Endothelial cell (in vitro differentiated cells): ENCODE measurements at places on chromosomes 4 and X. TPM values are rescaled to one million over a fixed set of nuclear protein-coding genes. Genes with fewer than 3 reads are reported as not detected.

DNA sequence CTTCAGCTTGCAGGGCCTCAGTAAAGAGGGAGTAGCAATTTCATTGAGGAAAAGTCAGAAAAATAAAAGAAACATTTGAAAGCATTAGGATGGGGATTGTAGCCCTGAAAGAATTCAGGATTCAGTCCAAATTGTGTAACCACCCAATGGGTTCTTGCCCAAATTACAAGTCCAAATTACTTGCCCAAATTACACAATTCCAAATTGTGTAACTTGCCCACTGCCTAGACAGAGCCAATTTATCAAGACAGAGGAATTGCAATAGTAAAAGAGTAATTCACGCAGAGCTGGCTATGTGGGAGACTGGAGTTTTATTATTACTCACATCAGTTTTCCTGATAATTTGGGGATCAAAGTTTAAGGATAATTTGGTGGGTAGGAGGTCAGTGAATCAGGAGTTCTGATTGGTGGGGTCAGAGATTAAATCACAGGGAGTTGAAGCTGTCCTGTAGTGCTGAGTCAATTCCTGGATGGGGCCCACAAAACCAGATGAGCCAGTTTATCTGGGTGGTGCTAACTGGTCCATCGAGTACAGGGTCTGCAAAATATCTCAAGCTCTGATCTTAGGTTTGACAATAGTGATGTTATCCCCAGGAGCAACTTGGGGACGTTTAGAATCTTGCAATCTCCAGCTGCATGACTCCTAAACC is 18.1 kb upstream of the PAGE5 start:
- no peak for DNase-seq

- DNase-seq: no peak
These were observed 92.0 kb downstream of the GATB start for GRCh38 chr4:151668689-151669402.

DNA sequence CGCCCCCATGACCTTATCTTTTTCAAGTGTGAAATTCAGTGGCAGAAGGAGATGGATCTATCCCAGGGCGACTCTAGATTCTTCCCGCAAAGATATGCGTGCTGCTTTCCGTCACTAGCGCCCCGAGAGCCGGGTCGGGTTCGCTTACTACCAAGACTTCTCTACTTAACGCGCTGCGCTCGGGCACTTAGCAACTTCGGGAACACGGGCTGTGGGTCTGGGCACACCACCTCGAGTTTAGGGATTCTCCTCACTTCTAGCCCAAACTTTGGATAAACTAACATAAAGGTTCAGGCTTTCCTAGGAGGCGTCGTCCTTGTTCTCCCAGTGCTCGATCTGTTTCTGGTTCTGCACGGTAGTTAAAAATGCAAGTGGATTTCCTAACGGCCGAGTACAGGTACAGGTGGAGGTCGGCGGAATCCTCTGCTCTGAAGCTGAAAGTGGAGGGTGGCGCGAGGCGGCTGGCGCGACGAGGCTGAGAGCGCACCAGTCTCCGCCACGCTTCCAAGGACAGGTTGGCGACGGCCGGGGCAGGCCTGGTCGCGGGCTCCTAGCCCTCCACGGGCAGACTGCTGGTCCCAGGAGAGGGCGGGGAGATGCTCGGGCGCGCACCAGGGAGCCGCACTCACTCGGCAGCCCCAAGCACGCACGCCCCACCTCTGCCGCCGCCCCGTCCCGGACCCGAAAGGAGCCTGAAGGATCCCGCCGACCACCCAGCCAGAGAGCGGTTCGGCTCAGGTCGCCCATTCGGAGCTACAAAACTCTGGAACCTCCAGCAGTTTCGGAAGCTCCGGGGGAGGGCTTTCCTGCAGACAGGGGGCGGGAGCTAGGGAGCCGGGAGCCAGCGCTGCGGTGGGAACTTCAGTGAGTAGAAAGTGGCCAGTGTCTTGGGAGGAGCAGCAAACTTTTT is 100.8 kb upstream of the TENM3 start:
- DNase-seq: peak; percentile 47

DNA sequence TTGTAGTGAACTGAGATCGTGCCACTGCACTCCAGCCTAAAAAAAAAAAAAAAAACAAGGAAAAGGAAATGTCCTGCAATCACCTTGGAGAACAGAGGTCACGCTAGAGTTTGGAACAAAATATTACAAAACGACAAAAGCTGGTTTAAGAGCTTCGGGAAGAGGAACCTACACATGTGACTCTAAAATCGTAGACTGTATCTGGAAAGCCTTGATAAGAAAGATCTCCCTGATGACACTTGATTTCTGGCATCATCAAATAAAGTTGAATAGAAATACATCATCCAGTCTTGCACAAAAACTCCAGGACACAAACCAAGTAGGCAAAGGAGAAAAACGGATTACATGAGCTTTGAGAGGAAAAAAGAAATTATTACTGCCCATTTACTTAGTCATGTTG is 31.1 kb upstream of the DOCK11 start:
- no peak for DNase-seq

DNA sequence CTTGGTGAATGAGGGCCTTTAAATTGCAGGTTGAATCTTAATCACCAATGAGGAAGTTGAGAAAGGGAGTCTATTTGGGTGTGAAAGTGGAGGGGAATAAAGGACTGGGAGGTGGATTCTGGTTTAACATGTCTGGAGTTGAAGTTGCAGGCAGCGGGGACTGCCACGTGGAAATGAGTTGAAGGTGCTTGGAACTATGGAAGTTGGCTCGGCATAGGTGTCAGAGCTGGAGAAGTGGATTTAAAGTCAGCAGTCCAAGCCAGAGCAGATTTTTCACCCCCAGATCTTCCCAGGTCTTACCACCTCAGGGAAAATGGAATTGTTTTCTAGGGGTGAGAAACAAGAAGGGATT is 44.9 kb downstream of the TIGD4 start:
- DNase-seq: no peak

DNA sequence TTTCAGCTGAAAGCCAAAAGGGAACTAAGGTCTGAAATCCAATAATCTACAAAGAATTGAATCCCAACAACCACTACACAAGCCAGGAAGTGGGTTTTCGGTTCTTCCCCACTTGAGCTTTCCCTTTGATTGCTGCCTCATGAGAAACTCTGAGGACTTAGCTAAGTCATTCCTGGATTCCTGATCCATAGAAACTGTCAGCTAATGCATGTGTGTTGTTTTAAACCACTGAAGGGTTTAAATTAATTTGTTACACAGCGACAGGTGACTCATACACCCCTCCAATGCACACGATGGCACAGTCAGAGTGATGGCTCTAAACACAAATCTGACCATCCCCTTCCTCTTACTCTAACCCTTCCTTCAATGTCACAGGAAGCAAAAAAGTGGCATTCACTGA is 282.9 kb downstream of the RAB28 start:
- DNase-seq: no peak

DNA sequence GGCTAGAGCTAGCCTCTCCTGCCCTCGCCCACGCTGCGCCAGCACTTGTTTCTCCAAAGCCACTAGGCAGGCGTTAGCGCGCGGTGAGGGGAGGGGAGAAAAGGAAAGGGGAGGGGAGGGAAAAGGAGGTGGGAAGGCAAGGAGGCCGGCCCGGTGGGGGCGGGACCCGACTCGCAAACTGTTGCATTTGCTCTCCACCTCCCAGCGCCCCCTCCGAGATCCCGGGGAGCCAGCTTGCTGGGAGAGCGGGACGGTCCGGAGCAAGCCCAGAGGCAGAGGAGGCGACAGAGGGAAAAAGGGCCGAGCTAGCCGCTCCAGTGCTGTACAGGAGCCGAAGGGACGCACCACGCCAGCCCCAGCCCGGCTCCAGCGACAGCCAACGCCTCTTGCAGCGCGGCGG is at the start of gene AR:
TSS of gene AR (plus strand) at position 204 of the 400 bp plus-strand sequence. CDS start 1,126 bp downstream, outside the sequence.
- DNase-seq: peak; percentile 58

GRCh38 chr4:148926276-148927260 is 484.4 kb upstream of the NR3C2 start:
- no peak for DNase-seq

TRMT10A gene
- 5.6 TPM for total RNA-seq

RWDD4 gene
- total RNA-seq: 13.1 TPM
